ENCODE measurements at places on chromosomes 3 and 15.

DNA sequence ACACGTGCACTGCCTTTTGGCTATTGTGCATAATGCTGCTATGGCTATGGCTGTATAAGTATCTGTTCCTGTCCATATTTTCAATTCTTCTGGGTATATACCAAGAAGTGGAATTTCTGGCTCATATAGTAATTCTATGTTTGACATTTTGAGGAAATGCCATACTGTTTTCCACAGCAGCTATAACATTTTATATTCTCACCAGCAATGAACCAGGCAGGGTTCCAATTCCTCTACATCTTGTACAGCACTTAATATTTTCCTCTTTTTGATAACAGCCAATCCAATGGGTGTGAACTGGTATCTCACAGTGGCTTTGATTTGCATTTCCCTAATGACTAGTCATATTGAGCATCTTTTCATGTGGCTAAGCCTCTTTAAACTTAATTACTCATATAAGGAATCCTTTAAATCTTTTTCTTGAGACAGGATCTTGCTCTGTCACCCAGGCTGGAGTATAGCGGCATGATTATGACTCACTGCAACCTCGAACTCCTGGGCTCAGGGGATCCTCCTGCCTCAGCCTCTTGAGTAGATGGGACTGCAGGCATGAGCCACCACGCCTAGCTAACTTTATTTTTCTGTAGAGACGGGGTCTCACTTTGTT lies 38.1 kb upstream of the IGDCC4 start:
- DNase-seq, result peak; percentile 40
- no peak overlapping the region for H3K27ac ChIP-seq
- H3K4me3 ChIP-seq, result no peak overlapping the region

DNA sequence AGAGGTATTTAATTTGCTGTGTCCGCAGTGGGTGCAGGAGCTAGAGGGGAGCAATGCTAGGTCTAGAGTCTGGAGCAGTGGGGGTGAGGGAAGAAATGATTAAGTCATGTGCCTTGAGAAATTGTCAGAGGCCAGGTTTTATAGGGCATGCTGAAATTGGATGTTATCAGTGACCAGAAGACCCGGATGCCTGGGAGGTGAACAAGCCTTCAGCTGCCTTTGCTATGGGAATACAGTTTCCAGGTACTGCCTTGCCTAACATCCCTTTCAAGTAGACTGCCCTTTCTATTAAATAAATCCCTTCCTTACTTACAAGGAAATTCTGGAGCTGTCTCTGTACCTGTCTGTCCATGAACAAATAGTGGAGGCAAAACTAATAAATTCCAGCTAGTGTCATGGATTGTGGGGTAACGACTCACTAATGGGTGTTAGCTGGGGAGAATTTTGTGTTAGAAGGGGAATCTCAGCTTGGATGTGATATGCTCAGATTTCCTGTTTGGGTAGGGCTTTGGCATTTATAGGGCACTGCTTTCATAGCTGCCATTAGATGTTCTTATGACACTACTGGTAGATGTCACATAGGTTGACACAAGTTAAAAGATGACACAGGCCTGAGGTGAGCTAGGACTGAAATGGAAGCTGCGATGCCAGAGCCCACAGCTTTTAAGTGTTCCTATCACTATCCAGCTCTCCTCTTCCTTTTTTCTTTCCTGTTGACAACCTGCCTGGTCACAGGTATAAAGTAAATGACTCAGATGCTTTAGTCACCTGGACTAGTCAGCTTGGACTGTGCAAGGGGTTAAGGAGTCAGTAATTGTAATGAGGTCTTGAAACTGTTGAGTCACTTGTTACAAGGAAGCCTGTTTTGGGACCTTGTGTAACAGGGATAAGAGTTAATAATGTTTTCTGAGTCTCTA lies 21.3 kb downstream of the CHD2 start:
- H3K36me3 ChIP-seq, result peaks cover 35% of the 10 kb centered on the region
- peak overlapping the region; percentile 73 for H3K27ac ChIP-seq
- 0 out of 2 replicates have a peak overlapping the region, but pooled peaks have one; percentile 15 for H3K4me3 ChIP-seq
- H3K4me1 ChIP-seq, result peaks cover 71% of the 10 kb centered on the region

- no peak overlapping the region for H3K4me3 ChIP-seq
- H3K27me3 ChIP-seq, result no peaks in the 10 kb centered on the region
Observed at GRCh38 chr3:133278260-133279043, 121.4 kb upstream of the BFSP2 start.

DNA sequence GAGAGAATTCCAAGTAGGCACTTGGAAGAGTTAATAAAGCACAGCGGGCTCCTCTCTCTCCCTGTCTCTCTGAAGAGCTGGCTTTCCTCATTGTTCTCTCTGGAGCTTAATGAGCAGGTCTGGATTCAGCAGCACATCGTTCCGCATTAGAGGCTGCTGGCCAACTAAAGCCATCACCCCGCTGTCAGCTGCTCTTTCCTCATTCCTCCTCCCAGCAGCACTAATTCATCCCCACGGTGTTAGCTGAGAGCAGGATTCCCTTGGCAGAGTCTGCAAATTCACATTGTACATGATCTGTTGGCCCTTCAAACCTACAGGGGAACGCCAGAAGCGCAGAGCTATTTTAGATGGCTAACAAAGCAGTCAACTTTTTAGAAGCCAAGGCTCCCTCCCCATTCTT lies 44.2 kb downstream of the SGO1 start:
- H3K27me3 ChIP-seq, result no peaks in the 10 kb centered on the region
- no peaks in the 10 kb centered on the region for H3K36me3 ChIP-seq

GRCh38 chr3:34686541-34686940 lies 888.1 kb downstream of the PDCD6IP start:
- H3K4me3 ChIP-seq, result no peak overlapping the region
- no peaks in the 10 kb centered on the region for H3K36me3 ChIP-seq
- DNase-seq, result no peak
- no peak overlapping the region for H3K27ac ChIP-seq

DNA sequence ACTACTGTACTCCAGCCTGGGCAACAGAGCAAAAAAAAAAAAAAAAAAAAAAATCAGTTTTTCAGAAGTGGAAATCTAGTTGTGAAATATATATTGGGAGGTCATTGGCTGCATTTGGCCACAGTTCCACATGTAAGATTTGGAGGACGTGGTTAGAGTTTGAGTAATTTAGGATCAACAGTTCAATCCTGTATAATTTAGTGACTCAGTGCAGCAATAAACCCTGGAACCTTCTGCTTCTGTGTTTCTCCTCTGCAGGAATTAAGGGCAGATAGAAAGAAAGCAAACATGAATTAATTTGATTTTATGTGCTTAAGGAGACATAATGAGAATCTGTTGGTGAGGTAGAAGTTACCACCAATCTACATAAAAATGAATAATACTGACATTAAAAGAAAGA lies 347.0 kb downstream of the PTPRG start:
- H3K36me3 ChIP-seq, result no peaks in the 10 kb centered on the region
- 0 out of 2 replicates have a peak, but pooled peaks cover 5% of the 10 kb centered on the region for H3K4me1 ChIP-seq
- H3K4me3 ChIP-seq, result no peak overlapping the region
- no peaks in the 10 kb centered on the region for H3K27me3 ChIP-seq

DNA sequence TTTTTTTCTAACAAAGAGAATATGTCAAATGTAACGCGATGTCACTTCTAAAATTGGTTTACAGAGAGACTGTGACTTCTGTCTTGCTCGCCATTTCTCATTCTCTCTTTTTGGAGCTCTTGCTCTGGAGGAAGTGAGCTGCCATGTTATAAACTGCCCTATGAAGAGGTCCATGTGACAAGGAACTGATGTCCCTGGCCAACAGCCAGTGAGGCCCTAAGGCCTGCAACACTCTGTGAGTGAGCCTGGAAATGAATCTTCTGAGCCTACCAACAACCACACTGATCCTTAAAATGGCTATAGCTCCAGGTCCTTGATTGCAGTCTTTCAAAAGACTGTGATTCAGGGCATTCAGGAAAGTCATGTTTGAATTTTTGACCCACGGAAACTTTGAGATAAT lies 49.9 kb downstream of the NMD3 start:
- no peaks in the 10 kb centered on the region for H3K27me3 ChIP-seq
- H3K4me3 ChIP-seq, result no peak overlapping the region
- H3K36me3 ChIP-seq, result no peaks in the 10 kb centered on the region
- DNase-seq, result no peak

DNA sequence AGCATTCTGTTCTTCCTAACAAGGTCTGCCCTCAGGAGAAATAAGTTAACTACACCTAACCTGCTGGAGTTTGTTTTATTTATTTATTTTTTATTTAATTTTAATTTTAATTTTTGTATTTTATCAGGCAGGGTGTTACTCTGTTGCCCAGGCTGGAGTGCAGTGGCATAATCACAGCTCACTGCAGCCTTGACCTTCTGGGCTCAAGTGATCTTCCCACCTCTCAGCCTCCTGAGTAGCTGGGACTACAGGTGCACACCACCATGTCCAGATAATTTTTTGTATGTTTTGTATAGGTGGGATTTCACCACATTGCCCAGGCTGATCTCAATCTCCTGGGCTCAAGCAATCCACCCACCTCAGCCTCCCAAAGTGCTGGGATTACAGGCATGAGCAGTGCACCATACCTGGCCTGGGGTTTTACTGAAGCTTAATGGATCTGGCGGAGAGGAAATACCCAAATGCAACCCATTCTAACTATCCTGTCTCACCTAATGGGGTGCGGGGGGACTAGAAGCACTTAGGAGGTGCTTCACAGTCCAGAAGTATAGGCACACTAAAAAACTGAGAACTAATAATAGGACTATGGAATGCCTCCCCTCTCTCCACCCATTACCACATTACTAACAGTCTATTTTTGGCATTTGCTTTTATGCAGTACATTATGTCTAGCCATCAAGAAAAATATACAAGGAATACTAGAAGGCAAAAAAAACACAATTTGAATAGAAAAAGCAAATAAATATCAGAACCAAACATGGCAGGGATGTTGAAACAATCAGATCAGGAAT lies 61.4 kb downstream of the TTBK2 start:
- H3K27me3 ChIP-seq, result no peaks in the 10 kb centered on the region
- H3K4me1 ChIP-seq, result 0 out of 2 replicates have a peak, but pooled peaks cover 6% of the 10 kb centered on the region
- DNase-seq, result no peak
- H3K4me3 ChIP-seq, result no peak overlapping the region

DNA sequence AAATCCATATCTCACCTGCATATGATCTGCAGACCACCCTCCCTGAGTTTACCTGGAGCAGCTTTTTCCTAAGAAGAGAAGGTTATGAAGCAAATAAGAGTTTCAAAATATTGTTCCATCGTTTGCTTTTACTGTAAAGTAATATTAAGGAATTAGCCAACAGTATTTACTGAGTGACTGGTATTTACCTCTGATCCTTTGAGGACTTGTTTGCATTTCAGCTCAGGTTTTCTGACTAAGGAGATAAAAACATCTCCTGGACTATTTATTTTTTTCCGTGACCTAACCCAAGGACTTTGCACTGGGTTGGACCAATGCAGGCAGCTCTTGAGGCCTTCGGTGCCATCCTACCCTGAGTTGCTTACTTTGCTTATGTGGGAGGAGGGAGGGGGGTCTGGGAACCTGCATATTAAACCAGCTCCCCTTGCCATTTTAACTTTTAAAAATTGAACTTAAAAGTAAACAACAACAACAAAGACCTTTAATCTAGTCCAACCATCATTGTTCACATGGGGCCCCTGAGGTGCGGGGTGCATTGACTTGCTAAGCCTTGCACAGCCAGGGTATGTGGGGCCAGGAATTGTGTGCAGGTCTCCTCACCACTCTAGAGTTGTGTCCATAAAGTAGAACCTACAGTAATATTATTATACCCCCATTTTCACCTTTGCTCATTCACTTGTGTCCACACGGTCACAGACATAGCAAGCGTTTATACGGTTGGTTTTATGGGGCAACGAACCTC lies 39.3 kb downstream of the TRAK1 start:
- no peaks in the 10 kb centered on the region for H3K4me1 ChIP-seq
- H3K27me3 ChIP-seq, result no peaks in the 10 kb centered on the region
- DNase-seq, result no peak
- H3K4me3 ChIP-seq, result no peak overlapping the region

GRCh38 chr3:124467980-124468902 lies 262.0 kb upstream of the UMPS start:
- H3K36me3 ChIP-seq, result no peaks in the 10 kb centered on the region
- peaks cover 7% of the 10 kb centered on the region for H3K27me3 ChIP-seq
- DNase-seq, result peak; percentile 51
- H3K27ac ChIP-seq, result no peak overlapping the region
- no peaks in the 10 kb centered on the region for H3K4me1 ChIP-seq

GRCh38 chr3:43319794-43320193 lies 33.5 kb downstream of the SNRK start:
- no peak for DNase-seq
- no peak overlapping the region for H3K27ac ChIP-seq
- no peak overlapping the region for H3K4me3 ChIP-seq
- H3K27me3 ChIP-seq, result no peaks in the 10 kb centered on the region
- no peaks in the 10 kb centered on the region for H3K36me3 ChIP-seq
- no peaks in the 10 kb centered on the region for H3K4me1 ChIP-seq

DNA sequence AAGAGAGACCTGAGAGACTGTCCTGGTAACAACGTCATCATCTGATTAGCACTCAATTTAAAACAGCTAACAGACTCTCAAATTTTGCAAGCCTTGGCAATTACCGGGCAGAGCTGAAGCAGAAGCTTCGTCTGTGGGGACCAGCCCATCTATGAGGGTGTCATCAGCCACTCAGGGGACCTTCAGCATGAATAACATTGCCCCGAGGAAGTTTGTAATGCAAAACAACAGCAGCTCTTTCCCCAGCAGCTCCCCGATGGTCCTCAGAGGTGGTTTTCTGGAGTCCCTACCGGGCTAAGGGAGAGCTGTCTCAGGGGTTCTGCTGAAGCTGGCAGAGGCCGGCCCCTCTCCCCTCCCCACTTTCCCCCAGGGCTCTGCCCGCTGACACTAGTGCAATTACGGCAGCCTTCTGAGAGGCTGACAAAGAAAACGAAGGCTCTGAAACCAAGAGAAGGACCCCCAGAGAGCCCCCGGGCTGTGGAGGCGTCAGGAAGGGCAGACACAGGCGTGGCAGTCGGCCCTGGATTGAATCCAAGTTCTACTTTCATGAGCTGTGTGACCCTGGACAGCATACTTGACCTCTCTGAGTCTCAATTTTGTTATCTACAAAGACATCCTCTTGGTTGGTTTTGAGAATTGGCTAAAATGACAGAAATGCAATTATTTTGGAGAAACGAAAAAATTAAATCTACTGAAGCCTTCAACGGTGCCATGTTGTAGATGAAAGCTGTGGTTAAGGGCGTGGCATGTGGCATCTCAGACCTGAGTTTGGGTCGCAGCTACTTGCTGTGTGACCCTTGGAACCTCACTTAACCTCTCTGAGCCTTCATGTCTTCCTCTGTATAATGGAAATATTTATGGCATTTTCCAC lies 102.1 kb upstream of the TLE3 start:
- no peaks in the 10 kb centered on the region for H3K36me3 ChIP-seq
- no peaks in the 10 kb centered on the region for H3K27me3 ChIP-seq
- peaks cover 19% of the 10 kb centered on the region for H3K4me1 ChIP-seq

DNA sequence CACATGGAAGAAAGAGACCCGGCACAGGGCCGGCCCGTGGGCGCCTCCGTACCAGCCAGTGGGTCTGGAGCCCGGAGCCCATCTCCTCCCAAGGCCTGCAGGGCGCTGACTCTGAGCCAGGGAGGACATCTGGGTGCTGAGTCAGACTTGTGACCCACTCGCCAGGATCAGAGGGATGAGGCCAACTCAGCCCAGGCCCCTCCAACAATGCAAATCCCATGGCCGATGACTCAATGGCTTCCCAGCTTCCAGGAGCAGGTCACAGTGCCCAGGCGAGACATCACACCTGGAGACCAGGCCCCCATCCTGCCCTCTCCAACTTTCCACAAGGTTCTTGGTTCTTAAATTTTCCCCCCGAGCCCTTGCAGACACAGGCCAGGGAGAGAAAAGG lies 95.1 kb downstream of the LRIG1 start:
- H3K27me3 ChIP-seq, result no peaks in the 10 kb centered on the region
- H3K36me3 ChIP-seq, result no peaks in the 10 kb centered on the region
- H3K4me3 ChIP-seq, result no peak overlapping the region

Measured in GM23248 (cell line).